ENCODE measurements at places on chromosomes 5 and 9.

GRCh38 chr9:78585909-78586308, 289.0 kb downstream of the PSAT1 start:
- no peak for DNase-seq

- DNase-seq, result no peak
Measured at GRCh38 chr9:94631599-94631998, 7.7 kb downstream of the FBP1 start.

DNA sequence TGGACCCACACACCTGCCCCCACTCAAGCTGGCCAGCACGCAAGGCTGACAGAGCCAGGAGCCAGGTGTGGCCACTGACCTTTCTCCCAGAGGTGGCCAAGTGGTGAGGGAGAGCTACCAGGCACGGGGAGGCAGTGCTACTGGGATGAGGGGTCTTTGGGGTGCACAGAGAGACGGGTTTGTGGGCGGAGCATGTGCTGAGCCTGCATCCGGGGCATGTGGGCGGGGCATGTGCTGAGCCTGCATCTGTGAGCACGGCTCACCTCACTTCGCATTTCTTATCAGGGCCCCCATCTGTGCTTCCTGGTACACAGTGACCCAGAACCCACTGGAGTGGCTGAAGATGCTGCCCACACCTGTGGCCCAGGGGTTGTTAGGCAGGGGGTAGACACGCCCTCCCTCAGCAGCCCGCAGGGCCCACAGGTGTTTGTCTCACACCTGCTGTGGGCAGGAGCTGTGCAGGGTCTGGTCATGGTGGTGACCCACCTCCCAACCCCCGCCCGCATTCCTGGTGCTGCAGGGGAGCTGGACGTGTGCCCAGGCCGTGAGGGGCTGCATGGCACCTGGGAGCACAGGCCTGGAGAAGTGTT, 21.5 kb downstream of the CCDC187 start:
- DNase-seq, result no peak

DNA sequence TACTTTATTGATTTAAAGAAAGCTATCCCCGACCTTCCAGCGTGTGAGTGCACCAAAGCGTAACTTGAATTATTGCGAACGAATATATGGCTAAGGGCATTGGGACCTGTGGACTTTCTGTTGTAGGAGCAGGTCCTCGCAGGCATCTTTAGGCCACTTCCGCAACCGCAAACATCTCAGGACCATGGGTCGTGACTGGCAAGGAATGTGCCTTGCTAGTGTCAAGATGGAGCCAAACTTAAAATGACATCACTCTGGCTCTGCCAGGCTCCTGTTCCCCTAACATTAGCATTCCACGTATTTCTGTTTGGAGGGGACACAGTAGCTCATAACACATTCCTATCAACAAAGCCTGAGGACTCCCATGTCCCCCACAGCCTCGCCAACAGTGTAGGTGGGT, 44.1 kb upstream of the OLFM1 start:
- no peak for DNase-seq

- DNase-seq, result no peak
Measured at GRCh38 chr5:150655221-150655620, 5.8 kb upstream of the MYOZ3 start.

GRCh38 chr5:159202151-159202550, 7.2 kb downstream of the RNF145 start:
- DNase-seq, result no peak

DNA sequence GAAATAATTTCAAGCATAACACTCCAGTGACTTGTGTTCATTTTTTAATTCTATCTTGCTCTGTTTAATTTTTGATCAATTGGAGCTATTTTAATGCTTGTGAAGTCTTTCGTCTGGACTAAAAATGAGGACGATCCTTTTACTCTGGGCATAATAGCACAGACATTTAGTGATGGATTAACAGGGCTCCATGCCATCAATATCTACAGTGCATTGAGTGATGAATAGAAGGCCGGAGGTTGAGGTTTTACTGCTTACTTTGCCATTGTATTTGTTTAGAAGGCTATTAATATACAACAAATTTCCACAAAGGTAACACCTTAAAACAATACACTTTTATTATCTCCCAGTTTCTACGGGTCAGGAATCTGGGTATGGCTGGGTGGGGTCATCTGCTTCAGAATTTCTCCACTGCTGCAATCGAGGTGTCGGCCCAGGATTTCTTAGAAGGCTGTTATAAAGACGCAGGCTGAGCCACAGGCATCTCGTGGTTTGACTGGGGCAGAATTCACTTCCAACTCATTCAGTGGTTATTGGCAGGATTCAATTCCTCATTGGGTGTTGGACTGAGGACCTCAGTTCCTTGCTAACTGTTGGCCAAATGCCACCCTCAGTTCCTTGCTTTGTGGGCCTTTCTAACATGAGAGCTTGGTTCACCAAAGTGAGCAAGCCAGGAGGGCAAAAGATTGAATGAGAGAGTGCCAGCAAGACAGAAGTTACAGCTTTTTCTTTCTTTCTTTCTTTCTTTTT, 265.4 kb upstream of the VLDLR start:
- no peak for DNase-seq

- DNase-seq, result no peak
Measured at GRCh38 chr5:59843511-59844213, 49.9 kb downstream of the PDE4D start.

DNA sequence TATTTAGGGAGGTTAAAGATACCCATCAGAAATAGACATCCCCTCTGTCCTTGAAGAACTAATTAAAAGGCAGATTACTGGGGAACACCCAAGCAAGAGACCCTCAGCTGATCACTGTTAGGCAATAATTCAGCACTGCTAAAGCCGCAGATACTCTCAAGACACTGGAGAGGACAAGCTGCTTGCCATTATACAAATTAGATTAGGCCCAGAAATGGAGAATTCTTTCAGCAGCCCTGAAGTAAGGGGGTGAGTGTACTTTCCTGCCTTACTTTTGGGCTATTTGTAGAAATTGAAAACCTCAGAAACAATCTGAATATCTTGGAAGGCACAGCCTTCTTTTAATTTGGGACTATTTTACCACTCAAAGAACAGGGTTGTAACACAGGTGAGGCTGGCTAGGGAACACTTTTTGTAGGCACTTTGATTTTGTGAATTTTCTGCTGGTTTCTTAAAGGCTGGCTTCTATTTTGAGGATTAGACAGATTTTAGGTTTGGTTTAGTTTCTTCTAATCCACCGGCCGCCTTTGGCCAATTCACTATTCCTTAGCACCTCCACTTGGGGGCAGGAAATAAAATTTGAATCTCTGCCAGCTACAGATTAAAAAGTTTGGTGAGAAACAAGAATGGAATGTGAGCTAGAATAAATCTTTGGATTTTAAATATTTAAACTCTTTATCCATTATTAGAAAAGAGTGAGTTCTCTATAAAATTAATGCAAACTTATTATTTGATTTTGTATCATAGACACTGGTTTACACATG, 106.0 kb downstream of the SMARCA2 start:
- no peak for DNase-seq

DNA sequence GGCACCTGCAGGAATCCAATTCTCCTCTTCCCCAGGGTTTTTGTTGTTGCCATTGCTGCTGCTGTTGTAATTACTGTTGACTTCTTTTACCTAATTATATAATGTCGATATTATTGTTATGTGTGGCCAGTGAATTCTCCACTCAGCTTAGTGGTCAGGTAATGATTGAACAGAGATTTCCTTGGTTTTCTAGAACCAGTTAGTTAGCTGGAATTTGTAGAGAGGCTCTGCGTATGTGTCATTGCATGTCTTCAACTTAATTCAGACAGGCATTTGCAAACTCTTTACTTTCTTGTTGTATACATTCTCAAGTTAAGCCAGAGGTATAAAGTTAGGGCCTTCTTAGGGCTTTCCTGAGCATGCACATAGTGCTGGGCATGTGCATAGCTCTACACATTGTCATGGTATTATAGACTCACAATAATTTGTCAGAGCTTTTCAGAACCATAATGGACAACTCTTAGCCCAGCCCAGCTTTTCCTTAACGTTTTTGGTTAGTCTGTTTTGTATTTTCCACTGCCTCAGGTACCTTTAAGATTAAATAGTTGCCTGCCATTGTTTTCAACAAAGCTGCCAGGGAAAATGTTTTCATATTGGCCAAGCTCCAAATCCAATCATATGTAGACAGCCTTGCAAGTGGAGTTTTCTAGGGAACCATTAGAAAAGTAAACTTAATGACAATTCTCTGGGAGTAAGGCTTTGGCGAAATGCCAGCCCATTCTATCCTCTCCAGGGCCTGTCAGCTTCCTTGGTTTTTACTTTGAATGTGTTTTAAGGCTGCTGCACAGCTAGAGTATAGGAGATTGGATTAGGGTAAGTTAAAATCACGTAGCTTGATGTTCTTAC, 68.1 kb downstream of the UBE2R2 start:
- no peak for DNase-seq

Data from GM10248 (cell line).